ENCODE measurements at places on chromosomes 16 and 17. TPM values are rescaled to one million over a fixed set of nuclear protein-coding genes. Genes with fewer than 3 reads are reported as not detected.
A peak's percentile ranks its signal among the peaks of the same experiment; 100 is the strongest.

Gene KCNJ16
- total RNA-seq, result not detected

Gene KCNG4
- total RNA-seq, result not detected

Gene KRT33B
- total RNA-seq, result not detected

Gene OTOP3
- total RNA-seq, result not detected

Gene MPP3
- not detected for total RNA-seq

DNA sequence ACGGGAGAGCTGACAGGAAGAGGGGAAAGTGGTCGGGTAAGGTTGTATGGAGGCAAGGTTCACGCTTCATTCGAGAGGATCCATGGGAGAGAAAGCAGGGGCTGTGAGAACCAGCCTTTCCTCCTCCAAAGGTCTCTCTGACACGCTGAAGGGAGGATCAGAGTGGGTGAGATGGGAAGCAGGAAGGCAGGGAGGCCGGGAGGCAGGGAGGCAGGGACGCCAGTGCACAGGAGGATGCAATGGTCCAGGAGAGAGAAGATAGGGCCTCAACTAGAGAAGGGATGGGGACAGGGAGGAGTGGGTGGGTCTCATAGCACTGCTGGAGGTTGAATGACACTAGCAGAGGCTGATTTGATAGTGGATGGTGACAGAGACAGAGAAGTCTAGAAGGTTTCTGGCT lies 54.1 kb downstream of the PIMREG start:
- H3K4me3 ChIP-seq, result no peak overlapping the region
- H3K36me3 ChIP-seq, result no peaks in the 10 kb centered on the region
- DNase-seq, result no peak
- no peak overlapping the region for H3K27ac ChIP-seq
- H3K4me1 ChIP-seq, result peaks cover 8% of the 10 kb centered on the region
- peaks cover 5% of the 10 kb centered on the region for H3K27me3 ChIP-seq

DNA sequence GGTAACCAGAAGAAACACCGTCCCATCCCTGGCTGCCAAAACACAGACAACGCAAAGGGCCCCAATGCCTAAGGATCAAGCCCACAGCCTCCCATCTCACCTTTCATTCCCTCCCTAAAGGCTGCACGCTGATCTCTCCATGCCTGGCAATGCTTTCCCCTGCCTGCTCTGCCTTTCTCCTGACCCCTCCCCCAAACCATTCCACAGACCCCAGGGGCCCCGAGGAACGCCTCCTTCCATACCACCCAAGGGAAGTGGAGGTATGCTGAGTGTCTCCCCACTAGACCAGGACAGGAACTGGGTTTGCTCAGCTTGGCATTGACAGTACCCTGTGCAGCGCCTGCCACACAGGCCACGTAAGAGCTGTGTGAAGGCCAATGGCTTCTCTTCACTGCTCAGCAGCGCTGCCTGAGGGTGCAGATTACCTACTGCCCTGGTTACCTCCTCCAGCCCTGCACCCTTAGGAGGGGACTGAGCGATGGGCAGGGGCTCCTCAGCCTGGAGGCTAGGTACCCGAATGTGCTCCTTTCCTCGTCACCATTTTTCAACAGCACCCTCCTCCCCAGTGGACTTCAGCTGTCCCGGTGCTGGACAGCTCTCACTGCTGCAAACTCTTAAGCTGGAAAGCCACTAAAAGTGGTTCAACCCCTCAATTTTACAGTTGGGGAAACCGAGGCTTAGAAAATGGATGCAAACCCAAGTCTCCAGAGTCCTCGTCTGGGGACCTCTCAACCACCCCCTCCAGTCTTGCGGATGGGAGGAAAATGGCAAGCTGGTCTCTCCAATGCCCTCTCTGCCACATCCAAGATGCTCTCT lies 45.0 kb downstream of the SRCIN1 start:
- peaks cover 55% of the 10 kb centered on the region for H3K4me1 ChIP-seq
- DNase-seq, result peak; percentile 63
- peaks cover 47% of the 10 kb centered on the region for H3K27me3 ChIP-seq
- no peak overlapping the region for H3K4me3 ChIP-seq
- no peaks in the 10 kb centered on the region for H3K36me3 ChIP-seq

DNA sequence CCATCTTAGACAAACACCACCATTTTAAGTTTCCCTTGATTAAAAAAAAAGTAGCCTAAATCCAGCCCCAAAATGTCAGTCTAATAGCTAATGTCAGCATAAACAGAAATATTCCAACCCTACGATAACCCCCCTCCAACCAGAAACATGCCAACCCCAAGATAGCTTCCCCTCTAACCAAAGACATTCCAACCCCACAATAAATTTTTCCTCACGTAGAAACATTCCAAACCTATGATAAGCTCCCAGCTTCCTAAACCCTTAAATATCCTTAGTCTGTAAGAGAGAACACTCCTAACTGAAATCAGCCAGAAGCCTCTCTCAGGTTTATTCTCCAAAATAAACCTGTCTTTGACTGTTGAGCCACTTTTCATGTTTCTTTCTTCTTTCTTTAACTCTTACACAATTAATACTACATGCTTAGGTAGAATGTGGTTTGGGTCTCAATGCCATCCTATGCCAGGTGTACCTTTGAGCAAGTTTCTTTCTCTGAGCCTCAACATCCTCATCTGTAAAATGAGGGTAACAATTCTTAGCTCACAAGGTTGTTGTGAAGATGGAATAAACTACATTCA lies 10.5 kb upstream of the KRT38 start:
- DNase-seq, result no peak
- H3K36me3 ChIP-seq, result no peaks in the 10 kb centered on the region
- no peaks in the 10 kb centered on the region for H3K4me1 ChIP-seq
- H3K27me3 ChIP-seq, result no peaks in the 10 kb centered on the region
- no peak overlapping the region for H3K27ac ChIP-seq

DNA sequence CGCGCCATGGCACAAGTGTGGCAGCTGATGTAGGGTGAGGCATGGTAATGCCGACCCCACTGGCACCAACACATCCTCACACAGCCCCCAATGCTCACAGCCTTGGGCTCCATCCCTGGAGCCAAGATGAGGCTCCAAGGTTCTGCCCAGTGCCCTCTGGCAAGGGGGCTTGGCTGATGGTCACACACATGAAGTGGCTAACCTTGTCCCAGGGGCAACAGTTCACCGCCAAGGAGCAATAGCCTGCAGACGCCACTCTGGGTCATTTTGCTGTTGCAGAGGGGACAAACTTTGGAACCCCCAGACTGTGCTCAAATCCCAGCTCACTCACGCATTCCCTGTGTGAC lies 26.8 kb downstream of the TNFRSF13B start:
- H3K36me3 ChIP-seq, result no peaks in the 10 kb centered on the region
- H3K27me3 ChIP-seq, result no peaks in the 10 kb centered on the region
- no peak overlapping the region for H3K27ac ChIP-seq
- no peak overlapping the region for H3K4me3 ChIP-seq

- H3K36me3 ChIP-seq, result no peaks in the 10 kb centered on the region
- no peaks in the 10 kb centered on the region for H3K4me1 ChIP-seq
- DNase-seq, result no peak
- no peaks in the 10 kb centered on the region for H3K27me3 ChIP-seq
- no peak overlapping the region for H3K4me3 ChIP-seq
Observed at GRCh38 chr16:24683250-24683649, 46.2 kb upstream of the TNRC6A start.

- no peaks in the 10 kb centered on the region for H3K4me1 ChIP-seq
- H3K4me3 ChIP-seq, result no peak overlapping the region
- H3K36me3 ChIP-seq, result no peaks in the 10 kb centered on the region
- DNase-seq, result no peak
- H3K27ac ChIP-seq, result no peak overlapping the region
- no peaks in the 10 kb centered on the region for H3K27me3 ChIP-seq
Observed at GRCh38 chr17:76943781-76944213, 75.6 kb downstream of the MGAT5B start.

GRCh38 chr17:252456-252855 lies 71.0 kb upstream of the DOC2B start:
- H3K27me3 ChIP-seq, result no peaks in the 10 kb centered on the region
- H3K36me3 ChIP-seq, result no peaks in the 10 kb centered on the region
- no peak overlapping the region for H3K4me3 ChIP-seq
- H3K27ac ChIP-seq, result no peak overlapping the region
- no peak for DNase-seq
